Esophagus mucosa (tissue), 1 donor: ENCODE measurements at places on chromosomes 1 and 21.

- ATAC-seq, result peak; percentile 71
Observed at GRCh38 chr1:63893976-63894375, 120.2 kb downstream of the ROR1 start.

- peak; percentile 5 for ATAC-seq
Observed at GRCh38 chr1:155126556-155127104, 1.0 kb upstream of the EFNA1 start.

DNA sequence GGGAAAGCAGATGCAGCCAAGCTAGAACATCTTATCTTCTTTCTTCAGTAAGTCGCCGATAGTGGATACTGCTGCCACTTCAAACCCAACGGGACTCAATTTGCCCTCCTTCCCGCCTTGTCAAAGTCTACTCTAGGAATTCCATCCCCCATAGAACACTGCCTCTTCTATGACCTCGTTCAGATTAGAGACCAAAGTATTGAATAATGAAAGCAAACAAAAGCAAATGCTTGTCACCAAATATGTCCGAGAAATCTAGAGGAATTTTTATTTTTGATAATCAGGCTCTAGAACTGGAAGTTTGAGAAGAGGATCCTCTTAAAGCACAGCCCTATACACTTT is 853 bp upstream of the RRAGC start:
- ATAC-seq, result no peak

GRCh38 chr1:41723786-41724185 is 194.9 kb downstream of the HIVEP3 start:
- no peak for ATAC-seq

- no peak for ATAC-seq
Observed at GRCh38 chr1:46030876-46031660, 101.4 kb downstream of the PIK3R3 start.

DNA sequence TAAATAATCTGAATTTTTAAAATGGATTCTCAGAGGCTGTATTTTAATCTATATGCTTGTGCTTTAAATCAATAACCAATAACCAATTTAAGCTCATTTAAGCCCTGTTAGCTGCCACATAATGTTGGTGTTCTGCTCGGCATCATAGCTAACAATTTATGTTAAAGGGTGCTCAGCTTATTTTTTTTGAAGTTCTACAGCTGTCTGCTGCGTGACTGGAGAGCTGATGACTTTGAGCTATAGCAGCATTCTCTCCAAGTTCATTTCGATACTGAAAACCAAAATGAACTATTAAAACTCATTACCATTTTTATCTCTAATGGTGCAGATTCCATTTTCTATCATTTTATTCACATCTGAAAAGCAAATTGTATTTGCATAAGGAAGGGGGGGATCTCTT is 357.8 kb downstream of the AJAP1 start:
- no peak for ATAC-seq
